ENCODE measurements at places on chromosomes 7 and 10. TPM values are rescaled to one million over a fixed set of nuclear protein-coding genes. Genes with fewer than 3 reads are reported as not detected.

DNA sequence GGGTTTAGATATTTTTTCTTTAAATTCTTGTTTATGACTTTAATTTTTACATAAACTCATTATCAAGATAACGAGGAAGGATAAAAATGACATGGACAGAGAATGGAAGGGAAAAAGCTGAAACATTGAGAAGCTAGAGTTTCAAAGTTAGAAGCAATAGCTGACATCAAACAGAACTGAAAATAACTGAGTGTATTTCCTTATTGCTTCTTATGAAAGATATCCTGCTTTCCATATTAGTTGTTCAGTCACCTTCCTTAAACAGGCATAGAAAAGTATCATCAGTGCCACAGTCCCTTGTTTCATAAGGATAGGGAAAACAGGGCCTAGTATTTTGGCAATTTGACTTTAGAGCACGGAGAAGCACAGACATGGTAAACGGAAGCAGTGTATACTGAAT, 460.5 kb upstream of the GHITM start:
- no peak for DNase-seq

GRCh38 chr10:76282061-76283025, 850.9 kb downstream of the LRMDA start:
- DNase-seq, result peak; percentile 69

DNA sequence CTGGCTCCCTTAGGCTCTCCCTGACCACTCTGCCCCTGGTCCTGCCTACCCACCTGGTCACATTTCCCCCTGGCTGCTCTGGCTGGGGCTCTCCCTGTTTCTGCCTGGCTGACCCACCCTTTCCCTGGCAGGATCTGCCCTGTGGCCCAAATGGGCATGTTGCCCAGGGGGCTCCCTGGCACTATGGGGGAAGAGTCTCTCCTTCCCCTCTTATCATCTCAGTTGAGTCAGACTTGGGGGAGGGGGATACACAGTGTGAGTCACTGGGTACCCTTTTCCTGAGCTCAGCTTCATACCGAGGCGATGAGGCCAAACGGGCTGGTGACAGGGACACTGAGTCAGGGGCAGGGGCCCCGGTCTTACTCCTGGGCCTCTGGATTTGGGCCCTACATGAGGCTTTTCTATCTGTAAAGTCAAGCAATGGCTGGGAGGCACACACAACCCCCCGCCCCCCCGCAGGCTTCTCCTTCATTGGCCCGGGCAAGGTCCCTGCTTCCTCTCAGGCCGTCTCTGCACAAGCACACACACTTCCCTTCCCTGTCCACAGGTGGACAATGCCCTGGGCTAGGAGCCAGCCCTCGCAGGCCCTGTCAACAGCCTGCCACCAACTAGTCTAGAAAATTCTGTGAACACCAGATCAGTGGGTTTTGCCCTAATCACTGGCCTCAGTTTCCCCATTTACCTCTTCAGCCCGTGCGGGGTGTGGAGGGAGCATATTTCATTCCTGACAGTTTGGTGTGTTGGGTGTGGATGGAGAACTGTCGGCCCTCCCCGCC, 627 bp upstream of the FLNC start:
- peak; percentile 84 for DNase-seq

- no peak for DNase-seq
These were observed 285.6 kb downstream of the FZD1 start for GRCh38 chr7:91549878-91550277.

DNA sequence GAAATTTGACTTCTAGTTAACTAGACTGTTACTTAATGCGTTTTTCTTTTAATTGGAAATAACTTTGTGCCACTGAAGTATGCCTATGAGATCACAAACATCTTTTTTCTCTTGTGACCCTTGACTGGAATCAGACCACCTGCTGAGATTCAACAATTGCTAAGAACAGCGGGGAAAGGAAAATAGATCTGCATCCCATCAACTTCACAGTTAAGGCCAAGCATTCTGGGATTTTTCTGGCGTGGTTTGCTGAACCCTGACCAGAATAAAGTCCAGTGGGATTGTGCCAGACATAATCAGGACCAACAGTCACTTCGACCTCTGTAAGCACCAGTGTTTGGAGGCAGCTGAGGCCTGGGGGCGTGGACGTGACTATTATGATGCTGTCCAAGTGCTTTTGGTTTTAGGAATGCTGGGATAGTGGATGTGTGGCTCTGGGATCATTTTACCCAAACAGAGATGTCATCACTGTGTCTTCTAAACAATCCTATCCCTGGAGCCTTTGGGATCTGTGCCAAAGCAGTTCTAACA, 373.3 kb upstream of the PRKCQ start:
- DNase-seq, result peak; percentile 5

DNA sequence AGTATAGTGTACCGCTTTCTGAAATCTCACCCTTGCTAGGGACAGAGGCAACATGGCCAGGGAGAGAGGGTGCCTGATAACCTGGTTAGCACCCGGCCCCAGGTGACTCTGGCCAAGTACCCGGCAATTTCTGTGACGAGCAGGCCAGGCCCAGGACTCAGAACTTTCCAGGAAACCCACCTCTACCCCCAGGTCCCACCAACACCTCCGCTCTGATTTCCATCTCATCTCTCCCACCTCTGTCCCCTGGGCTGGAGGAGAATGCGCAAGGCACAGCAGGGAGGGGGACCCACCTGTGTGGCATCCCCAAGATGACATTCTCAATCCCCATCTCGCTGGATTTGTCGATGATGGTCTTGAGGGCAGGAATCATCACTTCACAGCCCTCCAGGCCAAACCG, 11.6 kb downstream of the OGDHL start:
- DNase-seq, result no peak

DNA sequence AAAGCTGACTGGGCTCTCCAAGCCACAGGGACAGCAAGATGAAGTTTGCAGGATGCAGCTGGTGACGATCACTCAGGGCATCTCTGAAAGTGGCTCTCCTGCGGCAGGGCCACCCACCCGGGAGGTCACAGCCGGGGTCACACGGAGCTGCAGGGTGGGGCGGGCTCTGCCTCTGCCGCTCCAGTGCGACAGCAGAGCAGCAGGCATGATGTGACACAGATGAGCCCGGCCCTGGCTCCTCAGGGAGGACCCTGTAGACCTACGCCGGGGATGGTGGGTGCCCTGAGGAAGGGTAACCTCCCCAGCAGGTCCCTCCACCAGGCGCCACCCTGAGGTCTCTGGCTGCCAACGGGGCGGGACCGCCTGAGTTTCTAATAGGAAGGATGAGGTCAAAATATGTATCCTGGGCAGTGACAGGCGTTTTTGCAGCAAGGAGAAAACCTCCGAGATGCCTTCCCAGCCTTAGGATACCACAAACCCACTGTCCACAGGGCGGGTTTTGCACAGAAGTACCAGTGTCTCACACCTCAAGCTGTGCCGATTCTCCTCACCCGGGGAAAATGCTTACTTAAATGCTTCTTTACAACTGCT, 114.8 kb upstream of the DIP2C start:
- DNase-seq, result peak; percentile 13

GRCh38 chr7:30278849-30279652, 5.3 kb upstream of the ZNRF2 start:
- no peak for DNase-seq

DNA sequence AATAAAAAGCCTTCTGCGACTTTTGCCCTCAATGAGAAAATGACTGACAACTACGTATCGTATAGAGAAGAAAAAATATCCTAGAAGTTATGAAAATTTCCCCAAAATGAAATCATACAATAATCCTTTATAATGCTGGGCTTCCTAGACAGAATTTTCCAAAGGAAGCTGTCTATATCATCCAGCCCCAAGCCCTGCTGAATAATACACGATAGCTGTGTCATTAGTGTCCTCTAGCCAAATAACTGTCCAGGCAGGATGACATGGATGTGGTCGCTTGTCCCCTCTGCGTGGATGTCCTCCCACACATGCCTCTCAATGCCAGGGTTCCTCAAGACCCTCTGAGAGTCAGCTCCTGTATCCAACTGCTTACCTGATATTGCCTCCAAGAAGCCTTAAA, 61.7 kb upstream of the ECHDC3 start:
- no peak for DNase-seq

DNA sequence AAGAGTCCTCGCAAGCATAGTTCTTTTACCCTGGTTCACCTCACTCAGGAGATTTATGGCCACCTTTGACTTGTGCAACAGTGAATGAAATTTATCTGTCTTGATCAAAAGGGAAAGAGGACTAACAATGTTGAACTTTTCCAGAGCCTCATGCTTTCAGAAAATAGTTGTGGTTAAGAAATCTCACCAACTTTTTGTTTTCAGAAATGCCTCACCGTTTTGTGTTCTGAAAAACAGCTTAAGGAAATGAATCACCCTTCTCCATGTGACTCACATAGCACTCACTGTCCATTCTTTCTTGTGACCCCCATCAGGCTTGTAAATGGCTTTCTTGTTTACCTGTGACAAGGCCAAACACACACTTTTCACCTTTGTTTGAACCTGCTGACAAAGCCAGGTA, 148.6 kb upstream of the FAM3C start:
- DNase-seq, result peak; percentile 89

DNA sequence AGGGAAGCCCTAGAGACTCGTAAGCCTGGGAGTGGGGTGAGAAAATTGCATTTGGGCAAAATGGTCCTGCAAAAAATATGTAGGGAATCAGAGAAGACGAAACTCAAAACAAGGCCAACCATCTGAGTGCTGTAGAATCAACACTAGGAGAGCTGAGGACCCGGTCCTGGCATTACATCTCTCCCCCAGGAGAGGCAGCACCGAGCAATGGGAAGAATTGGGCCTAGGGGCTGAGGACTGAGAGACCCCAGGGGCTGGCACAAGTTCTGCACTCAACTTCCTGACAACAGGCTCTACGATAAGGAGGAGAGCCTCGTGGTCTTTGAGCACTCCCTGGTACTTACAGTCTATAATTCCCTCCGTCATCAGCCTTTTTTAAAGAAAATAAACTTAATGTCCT, 47.6 kb downstream of the BPGM start:
- DNase-seq, result no peak

DNA sequence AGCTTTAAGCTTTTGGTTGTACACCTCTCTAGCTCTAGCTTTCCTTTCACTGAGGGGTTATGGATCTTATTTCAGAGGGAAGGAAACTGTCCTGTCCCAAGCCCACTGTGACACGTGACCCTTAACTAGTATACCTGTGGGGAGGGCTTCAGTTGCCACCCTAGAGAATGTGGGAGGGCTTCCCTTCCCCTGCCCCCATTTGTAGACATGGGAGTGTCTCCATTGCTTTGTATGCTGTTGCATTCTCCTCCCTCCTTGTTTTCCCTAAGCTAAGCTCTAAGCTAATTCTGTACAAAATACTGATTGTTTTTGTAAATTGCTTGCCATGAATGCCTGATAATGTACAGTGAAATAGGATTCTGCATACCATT, 11.2 kb downstream of the LUC7L2 start:
- no peak for DNase-seq

DNA sequence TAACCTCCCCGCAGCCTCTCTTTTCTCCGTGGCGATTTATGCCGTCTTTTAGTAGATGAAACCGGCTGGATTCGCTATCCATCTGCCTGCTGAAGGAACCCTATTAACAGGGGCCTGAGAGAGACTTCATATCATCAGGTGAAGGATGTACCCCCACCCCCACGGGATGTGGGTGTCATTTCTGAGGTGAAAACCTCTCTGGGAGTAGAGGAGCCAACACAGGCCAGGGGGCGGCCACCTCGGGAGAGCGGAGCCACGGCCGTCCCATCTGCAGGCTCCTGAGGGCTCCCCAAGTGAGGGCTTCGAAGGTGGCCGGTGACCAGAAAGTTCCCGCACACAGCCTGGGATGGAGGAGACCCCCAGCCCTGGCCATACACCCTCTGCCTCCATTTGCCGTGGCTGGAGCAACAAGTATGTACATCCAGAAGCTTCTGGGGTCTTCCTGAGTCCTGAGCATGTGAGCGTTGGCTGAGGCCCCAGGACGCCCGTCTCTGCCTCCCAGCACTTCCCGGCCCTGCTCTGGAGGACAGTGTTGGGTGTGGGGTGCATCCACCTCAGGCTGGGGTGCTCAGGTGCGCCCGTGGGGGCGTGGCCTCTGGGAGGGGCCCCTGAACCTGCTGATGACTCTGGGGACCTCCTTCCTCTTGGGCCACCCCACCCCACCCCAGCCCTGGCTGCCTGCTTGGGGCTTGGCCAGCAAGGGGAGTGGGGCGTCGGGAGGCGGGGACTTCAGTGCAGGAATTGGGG, 84.7 kb downstream of the NKX6-2 start:
- DNase-seq, result no peak

DNA sequence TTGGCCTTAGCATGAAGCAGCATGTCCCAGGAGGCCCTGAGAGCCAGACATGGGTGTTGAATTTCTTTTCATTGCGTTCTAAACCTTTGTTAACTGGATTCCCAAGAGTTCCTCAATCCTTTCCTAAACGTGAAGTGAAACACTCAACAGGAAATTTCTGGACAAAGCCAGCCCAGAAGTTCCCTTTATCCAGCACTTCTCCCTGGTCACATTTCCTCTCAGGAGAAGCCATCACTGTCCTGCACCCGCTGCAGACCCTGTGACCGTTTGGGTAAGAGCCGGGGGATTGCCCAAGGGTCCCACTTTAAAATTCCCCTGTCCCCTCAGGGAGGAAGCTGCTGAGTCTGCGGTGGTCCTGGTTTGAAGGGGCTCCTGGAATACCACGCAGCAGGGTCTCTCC, 88.0 kb upstream of the ZPBP start:
- no peak for DNase-seq

DNA sequence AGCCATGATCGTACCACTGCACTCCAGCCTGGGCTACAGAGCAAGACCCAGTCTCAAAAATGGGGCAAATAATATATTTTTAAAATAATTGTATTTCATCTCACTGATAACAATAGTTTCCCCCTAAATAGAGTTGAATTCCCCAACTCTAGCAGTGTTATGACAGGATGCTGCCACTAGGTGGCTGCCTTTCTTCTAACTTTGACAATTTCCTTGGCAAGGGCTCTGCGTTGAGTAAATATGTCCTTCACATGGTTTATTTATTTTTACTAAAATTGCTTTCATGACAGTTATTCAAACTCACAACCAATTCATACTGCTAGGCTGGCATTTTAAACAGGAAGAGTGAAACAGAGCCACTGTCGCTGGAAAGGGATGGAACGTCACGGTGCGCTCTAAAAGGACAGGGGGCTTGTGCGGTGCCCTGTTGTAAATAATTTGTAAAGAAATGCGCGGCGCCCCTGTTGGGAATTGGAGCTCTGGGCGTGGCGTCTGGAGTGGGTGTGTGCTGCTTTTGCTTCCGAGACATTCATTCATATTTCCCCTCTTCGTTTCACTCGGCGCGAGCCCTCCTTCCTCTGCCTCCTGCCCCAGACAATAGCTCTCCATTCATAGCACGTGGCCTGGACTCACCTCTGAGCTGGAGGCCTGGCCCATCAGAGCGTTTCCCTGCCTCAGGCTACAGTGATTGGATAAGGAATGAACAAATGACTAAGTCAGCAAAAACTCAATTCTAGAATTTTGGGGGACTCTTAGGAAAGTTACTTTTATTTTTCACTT, 20.5 kb upstream of the PITRM1 start:
- peak; percentile 73 for DNase-seq

DNA sequence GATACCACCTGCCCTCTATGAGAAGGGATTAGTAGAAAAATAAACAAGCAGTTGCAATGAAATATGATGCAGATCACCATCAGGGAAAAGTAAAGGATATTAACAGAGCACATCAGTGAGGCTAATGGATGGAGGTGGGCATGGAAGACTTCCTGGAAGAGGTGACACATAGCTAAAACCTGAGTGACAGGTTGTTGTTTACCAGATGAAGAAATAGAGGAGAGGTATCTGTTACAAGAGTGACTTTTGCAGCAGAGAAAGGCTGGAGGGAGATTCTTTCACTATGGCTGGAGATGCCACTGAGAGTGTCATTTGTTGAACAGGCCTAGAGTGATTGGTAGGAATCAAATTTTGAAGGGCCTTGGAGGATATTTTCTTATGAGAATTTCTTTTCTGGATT, 646.2 kb downstream of the GATA3 start:
- no peak for DNase-seq

The SPAM1 gene
- polyA plus RNA-seq, result not detected

The AKR1C8 gene
- polyA plus RNA-seq, result not detected

The EN2 gene
- polyA plus RNA-seq, result not detected

The CAMK2B gene
- polyA plus RNA-seq, result 0.14 TPM

Data from IMR-90 (cell line).